ENCODE measurements at places on chromosomes 4 and X.
A peak's percentile ranks its signal among the peaks of the same experiment; 100 is the strongest.

- no peak for DNase-seq
Measured at GRCh38 chr4:57443787-57444186, 333.6 kb upstream of the IGFBP7 start.

DNA sequence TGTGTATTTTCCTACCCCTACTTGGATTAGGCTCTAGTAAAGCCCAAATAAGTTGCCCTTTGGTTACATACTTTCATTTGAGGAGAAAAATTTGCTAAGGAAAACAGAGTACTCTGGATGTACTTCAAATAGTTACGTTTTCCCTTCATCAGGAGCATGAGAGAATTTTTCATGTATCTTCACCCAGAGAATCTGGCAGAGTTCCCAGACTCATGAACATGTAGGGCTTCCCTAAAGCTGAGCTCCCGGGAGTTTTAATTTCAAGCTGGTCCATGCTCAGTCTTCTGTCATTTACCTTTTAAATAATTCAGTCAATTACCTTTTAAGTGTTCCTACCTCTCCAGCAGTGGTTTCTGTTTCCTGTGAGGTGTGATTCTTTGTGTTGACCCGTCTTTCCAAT, 367.5 kb upstream of the GRID2 start:
- no peak for DNase-seq

DNA sequence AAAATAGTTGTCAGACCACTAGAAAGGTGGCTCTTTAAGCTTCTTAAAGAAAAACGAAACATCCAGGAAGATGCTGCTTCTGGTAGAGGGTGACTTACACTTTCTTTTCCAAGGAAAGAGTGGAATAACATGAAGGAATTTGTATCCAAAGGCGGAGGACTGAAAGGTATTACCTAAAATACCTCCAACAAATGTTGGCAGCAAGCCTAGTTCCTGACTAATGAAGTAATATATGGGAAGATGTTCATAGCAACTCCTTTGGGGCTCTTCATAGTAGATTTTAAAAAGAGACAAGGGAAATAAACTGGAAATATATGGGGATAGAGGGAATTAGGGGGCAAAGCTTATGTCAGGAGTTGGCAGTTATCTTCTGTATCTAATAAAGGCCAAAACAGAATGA, 116.2 kb downstream of the AASDH start:
- DNase-seq, result peak; percentile 53

- no peak for DNase-seq
Measured at GRCh38 chrX:110171442-110171841, 146.4 kb downstream of the AMMECR1 start.

All from mammary epithelial cell (primary cell).